Nephron progenitor cell (in vitro differentiated cells): ENCODE measurements at places on chromosomes 2 and 18.
A peak's percentile ranks its signal among the peaks of the same experiment; 100 is the strongest.

DNA sequence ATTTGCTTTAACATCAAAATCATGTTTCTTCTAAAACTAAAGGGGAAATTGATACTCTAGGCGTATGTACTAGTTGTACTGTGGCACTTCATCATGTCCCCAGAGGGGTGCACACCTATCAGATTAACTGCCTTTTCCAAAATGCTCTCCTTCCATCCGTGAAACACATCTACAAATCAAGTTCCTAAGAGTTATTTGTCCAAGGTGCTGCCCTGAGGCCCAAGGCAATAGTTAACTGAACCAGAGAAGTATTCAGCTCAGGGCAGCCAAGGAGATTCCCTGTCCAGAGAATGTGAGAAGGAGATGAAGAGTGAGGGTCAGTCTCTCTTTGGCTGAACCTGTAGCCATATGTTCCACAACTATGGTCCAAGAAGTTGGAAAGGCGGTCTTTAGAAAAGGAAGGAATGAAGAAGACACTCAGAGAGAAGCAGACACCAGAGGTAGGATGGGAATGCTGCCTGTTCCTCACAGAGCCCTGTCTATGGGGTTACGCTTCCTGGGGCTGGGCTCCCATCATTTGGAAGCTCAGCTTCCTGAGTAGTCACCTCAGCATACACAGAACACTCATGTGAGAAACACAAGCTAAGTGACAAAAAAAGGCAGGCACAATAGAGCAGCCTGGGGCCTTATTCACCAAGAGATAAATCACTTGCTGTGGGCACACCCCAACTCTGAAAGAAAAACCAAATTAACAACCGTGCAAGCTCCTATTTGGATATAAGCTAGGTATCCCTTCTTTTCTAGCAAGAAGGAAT lies 55.6 kb downstream of the ANKRD44 start:
- peak; percentile 8 for DNase-seq
- H3K4me3 ChIP-seq = peak overlapping the region; percentile 52
- H3K27ac ChIP-seq = peak overlapping the region; percentile 95
- no peaks in the 10 kb centered on the region for H3K27me3 ChIP-seq
- H3K4me1 ChIP-seq = peaks cover 52% of the 10 kb centered on the region

- peaks cover 8% of the 10 kb centered on the region for H3K4me1 ChIP-seq
- H3K27ac ChIP-seq = no peak overlapping the region
- no peak overlapping the region for H3K4me3 ChIP-seq
- DNase-seq = peak; percentile 14
These were observed 185.7 kb downstream of the MTCL1 start for GRCh38 chr18:8890957-8891464.

GRCh38 chr2:3704692-3705091 lies 1.3 kb downstream of the DCDC2C start:
- no peak for DNase-seq
- no peak overlapping the region for H3K27ac ChIP-seq
- H3K4me1 ChIP-seq = peaks cover 6% of the 10 kb centered on the region
- H3K36me3 ChIP-seq = peaks cover 9% of the 10 kb centered on the region

DNA sequence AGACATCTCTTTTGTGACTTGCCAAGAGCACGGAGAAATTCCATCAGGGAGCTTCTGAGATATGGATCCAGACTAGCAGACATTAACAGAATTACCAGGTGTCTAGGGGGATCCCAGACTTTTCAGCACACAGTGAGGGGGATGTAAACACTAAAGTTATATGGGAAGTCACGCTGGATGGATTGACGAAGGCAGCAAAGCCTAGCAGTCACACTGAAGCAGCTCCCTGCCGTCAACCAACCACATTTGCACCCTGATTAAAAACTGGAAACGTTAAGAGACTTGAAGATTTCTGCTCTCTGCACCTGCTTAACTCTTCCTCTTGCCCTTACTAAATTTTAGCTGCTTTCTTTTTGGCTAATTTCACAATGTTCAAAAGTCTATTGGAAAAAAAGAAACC lies 62.5 kb upstream of the BCL2L11 start:
- DNase-seq = no peak
- H3K4me1 ChIP-seq = peaks cover 39% of the 10 kb centered on the region
- H3K27me3 ChIP-seq = peaks cover 8% of the 10 kb centered on the region
- no peak overlapping the region for H3K27ac ChIP-seq
- H3K36me3 ChIP-seq = peaks cover 7% of the 10 kb centered on the region
- H3K4me3 ChIP-seq = no peak overlapping the region

DNA sequence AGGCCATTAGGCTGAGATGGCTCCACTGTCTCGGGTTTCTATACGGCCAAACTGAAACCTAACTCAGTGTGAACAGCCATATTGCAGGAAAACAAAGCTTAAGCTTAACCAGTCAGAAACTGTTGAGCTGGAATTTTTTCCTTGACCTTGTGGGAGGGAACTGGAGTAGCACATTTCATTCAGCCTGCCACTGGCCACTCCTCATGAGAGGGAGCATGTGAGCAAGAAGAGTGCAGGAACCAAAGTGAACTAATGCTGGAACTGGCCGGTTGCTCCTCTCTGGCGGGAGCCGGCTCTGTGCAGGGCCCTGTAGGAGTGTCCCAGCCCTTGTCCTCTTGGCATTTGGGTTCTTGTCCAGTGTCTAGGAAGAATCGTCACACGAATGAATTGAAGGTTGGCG lies 5.9 kb upstream of the POLE4 start:
- DNase-seq = no peak
- no peak overlapping the region for H3K4me3 ChIP-seq
- no peaks in the 10 kb centered on the region for H3K4me1 ChIP-seq

- peaks cover 35% of the 10 kb centered on the region for H3K27me3 ChIP-seq
- no peak overlapping the region for H3K27ac ChIP-seq
- no peaks in the 10 kb centered on the region for H3K36me3 ChIP-seq
- no peak for DNase-seq
These were observed 53.7 kb downstream of the FAM168B start for GRCh38 chr2:131039535-131039907.

- no peaks in the 10 kb centered on the region for H3K4me1 ChIP-seq
- H3K27me3 ChIP-seq = no peaks in the 10 kb centered on the region
- H3K4me3 ChIP-seq = no peak overlapping the region
- no peak overlapping the region for H3K27ac ChIP-seq
- H3K36me3 ChIP-seq = no peaks in the 10 kb centered on the region
- no peak for DNase-seq
These were observed 37.6 kb downstream of the CDC42EP3 start for GRCh38 chr2:37633845-37634244.

DNA sequence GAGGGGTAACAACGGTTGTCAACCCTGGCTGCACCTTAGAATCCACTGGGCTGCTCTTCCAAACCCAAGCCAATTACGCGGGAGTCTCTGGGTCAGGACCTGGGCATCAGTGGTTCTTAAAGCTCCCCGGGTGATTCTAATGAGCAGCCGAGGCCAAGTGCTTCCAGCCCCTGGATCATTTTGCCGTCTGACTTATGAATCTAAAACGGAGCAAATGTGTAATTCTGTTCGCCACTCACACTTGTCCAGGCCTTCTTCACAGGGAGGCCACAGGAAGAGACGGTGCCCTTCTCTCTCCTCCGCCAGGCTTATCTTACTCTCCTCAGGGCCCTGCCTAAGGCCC lies 78.5 kb downstream of the MCFD2 start:
- no peak overlapping the region for H3K27ac ChIP-seq
- no peaks in the 10 kb centered on the region for H3K4me1 ChIP-seq
- H3K36me3 ChIP-seq = no peaks in the 10 kb centered on the region
- H3K27me3 ChIP-seq = peaks cover 9% of the 10 kb centered on the region
- DNase-seq = no peak
